ENCODE measurements at places on chromosomes 3 and 15.

DNA sequence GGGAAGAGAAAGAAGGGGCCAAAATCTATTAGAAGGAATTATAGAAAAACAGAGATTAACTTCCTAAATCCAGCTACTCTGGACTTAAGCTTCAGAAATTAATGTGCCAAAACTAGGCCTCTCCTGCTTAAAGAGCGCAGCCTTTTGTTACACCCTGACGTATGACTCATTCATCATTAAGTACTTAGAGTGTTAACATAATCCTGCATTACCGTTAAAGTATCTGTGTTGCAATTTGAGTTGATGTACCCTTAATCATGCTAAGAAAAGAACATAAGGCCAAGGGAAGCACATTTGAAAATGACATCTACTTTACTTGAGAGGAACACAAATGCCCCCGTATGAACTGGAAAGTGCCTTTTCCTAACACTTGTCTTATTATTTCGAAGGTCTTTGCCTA is 7.9 kb downstream of the HTR3D start:
- no peak for DNase-seq

GRCh38 chr3:149277331-149277813 is 55.7 kb upstream of the CP start:
- no peak for DNase-seq

DNA sequence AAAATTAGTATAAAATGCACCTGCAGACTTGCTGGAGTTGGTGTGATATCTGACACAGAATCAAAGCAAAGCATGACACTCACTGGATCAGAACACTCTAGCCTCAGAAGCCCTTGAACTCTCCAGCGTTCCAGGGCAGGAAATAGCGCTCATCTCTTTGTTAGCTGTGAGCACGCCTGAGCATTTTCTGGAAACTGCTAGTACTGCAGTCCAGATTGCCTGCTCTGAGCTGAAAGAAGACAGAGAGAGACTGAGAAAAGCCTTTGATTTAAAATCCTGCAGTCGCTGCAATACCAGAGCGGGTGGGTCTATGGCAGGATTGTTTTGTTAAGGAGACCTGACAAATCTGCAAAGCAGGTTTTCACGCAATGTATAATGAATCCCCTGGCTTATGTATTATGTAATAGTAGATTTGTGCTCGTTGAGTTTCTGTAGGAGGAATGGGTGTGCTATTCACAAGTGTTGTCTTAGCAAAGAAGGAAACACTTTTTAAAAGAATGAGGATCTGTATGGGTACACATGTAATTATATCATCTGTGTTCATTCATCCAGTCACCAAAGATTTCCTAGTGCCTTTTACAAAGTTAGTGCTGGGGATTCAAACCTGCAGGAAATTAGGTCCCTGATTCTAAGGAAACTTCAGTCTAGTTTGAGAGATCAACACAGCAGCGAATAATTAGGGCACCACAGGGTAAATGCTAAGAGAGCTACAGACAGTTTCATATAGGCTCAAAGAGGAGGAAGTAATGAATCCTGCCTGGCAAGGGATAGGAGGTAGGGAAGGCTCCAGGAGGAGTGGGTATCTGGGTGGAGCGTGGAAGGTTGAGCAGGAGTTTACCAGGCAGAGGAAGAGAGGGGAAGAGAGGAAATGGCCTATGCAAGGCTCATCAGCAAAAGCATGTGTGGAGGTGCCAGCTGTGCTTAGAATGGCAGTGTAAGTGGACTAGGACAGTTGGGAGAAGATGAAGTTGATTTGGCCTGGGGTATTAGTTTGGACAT is 26.1 kb upstream of the MGLL start:
- DNase-seq, result no peak

- DNase-seq, result no peak
These were observed 2.9 kb downstream of the THBS1 start for GRCh38 chr15:39583596-39584265.

DNA sequence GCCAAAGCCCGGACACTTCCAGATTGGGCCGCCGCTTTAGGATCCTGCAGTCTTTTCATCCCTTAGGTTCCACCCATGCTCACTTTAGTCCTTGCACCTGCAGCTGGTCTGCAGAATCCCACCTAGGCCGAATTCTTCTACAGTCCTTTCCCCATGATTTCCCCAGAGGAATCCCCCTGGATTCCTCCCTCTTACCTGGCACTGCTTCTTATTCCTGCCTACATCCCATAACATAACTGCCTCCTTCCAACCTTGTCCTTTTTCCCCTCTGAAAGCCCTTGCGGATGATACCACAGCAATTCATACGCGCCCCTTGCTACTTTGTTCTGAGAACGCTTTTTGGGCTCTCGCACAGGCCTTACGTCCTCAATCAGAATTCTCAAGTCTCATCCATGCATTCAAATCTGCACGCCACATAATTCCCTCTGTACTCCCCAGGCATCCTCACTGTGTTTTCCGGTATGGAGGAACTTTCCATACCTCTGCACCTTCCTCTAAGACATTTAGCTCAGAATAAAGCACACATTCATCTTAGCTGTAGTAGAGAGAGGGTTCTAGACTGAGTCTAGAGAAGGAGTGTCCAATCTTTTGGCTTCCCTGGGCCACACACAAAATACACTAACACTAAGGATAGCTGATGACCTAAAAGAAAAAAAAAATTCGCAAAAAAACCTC is 619 bp downstream of the EIF2AK4 start:
- no peak for DNase-seq

DNA sequence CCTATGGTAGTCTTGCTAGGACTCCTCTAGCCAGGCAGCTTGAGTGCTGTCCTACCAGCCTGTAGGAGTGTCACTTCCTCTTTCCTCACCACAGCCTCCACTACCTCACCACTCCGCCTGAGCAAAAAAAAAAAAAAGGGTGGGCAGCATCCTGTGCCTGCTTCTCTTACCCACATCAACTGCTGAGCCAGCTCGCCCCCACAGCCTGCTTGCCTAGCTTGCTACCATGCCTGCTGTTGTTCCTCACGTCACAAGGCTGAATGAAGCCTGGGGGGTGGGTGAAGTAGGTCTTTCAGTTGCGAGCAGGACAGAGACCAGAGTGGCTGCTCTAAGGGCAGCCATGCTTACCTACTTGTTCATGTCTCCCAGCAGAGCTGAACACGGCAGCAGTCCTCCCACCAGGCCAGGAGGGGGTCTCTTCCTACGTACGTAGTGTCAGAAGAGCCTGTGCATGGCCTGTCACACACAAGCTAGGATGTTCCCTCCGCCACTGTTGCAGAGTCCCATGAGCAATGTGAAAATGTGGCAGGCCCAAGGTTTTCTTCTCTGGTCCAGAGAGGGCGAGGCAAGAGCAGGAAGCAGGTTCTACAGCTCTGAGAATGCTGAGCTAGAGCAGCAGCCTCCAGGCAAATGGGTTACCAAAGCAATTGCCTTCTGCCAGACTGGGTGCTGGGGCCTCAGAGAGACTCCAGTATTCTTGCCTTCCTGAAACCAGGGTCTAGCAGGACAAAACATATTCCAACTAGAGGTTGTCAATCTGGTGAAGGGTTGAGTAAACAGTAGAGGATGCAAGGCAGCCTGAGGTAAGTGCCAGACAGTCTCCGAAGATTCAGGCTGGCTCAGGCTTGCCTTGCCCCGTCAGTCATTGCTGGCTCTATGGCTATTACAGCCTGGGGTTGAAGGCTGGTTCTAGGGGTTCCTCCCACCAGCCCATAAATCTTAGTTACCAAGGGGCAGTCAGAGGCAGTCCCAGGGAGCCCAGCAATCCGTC is 8.1 kb downstream of the PPM1M start:
- DNase-seq, result no peak

DNA sequence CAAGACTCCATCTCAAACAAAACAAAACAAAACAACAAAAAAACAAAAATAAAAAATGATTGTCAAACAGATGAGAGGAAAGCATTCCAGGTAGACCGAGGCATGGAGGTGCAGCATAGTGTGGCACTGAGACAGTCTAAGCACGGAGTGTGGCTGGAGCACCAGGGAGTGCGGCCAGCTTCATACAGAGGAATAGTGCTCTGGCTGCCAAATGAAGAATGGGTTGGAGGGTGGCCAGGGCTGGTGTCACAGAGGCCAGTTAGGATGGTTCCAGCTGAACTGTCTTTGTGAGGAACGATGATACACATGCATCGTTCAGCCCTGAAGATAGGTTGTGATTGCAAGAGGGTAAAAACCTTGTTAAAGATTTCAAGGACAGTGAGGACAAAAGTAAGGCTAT is 28.3 kb downstream of the MITF start:
- no peak for DNase-seq

- no peak for DNase-seq
These were observed 86.5 kb upstream of the FAM98B start for GRCh38 chr15:38367476-38367875.

GRCh38 chr3:188558343-188559071 is 404.6 kb downstream of the LPP start:
- no peak for DNase-seq

DNA sequence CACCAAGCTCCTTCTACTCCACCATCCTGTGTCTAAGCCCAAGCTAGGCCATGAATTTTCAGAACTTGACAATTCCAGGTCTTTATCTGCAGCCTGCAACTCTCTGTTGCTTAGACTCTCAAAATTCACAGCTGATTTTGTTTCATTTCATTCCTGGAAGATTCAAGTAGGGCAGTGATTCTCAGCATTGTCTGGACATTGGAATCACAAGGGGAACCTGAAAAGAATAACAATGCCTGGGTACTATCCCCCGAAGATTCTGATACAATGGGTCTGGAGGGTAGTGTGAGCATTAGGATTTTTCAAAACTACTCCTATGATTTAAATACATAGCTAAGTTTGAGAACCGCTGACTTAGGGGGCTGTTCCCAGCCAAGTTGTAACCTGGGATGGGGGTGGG is 534.7 kb upstream of the IL12A start:
- no peak for DNase-seq

DNA sequence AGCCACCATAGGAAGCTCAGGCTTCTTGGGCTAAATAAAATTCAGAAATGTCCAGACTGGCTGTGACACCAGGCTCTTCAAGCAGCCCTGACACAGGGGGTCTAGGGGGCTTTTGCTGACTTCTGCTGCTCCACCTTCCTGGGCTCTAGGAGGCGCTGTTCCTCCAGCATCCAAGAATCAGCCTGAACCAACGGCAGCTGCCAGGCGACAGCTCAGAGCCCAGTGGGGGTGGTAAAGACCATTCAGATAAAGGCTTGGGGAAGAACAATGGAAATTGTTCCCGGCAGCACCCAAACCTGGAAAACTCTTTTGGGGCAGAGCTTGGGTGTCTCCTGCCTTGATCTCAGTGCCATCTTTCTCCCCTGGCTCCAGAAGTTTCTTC is 21.6 kb upstream of the PSTPIP1 start:
- DNase-seq, result no peak

- no peak for DNase-seq
These were observed 173.6 kb upstream of the TMC3 start for GRCh38 chr15:81547521-81548132.

DNA sequence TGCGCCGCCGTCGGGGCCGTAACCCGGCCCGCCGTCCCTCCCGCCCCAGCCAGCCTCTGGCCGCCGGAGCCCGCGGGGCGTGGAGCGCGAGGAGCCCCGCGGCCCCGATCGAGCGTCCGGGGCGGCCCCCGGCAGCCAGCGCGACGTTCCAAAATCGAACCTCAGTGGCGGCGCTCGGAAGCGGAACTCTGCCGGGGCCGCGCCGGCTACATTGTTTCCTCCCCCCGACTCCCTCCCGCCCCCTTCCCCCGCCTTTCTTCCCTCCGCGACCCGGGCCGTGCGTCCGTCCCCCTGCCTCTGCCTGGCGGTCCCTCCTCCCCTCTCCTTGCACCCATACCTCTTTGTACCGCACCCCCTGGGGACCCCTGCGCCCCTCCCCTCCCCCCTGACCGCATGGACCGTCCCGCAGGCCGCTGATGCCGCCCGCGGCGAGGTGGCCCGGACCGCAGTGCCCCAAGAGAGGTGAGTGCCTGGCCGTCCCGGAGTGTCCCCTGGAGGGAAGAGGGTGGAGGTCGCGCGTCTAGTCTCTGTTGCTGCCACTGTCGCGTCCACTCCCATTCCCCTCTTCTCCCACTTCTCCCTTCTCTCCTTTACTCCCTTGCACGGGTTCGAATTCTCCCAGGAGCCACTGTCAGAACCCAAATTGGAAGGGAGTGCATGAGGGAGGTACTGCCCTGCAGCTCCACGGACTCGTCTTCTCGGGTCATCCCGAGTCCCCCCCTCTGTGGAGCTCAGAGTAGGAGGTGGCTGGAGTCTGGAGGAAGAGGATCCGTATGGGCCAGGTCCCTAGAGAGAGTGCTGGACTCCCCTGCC is 585 bp downstream of the CSK start:
- DNase-seq, result no peak

GRCh38 chr15:58185439-58185838 is 47.3 kb downstream of the AQP9 start:
- DNase-seq, result no peak

GRCh38 chr3:70090322-70090913 is 90.9 kb downstream of the SAMMSON start:
- no peak for DNase-seq

DNA sequence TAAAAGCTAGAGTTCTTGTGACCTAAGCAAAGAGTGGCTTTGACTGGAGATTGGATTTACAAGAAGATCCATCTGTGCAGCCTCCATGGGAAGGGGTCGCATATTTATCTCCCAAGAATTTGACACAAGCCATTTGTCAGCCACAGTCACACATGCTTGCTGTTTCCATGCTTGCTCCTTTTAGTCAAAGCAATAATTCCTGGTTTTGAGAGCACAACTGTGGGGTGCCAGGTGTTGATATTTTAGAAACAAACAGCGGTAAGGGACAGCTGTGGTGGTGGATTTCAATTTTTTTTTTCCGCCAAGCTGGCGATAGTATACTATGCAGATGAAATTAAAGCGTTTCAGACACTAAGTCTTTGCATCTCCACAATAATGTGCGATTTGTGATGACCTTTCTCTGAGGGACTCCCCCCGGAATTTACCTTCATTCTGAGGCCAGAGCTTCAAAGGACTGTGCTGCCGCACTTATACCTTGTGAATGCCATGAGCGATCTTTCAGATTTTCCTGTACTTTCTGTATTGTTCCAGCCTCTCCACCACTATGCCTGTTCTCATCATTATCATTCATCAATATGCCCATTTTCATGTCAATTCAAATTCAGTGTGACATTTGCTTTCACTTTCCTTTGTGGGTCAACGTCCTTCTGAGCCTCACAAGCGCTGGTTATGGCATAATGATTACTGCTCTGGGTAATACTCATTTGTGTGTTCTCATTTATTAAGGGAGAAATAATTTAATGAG is 108.2 kb upstream of the KBTBD8 start:
- DNase-seq, result no peak

DNA sequence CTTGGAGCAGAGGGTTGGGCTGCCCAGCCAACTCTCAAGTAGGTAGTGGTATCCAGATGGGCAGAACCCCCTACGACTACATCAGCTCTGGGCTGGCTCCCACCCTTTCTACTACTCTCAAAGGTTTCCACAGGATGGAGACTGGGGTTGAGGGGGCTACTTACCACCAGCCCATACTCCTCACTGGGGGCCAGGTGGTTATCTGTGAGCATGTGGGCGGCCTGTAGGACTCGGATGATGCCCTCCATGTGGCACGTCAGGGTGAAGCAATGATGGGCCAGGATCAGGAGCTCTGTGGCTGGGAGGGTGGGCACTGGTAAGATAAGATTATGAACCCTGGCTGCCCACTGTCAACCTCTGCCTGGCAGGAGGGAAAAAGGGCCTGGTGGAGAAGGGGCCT is 33.4 kb downstream of the EIF3J start:
- no peak for DNase-seq

Data from coronary artery (tissue), 2 donors.